ELF-1 (cell line): ENCODE measurements at places on chromosomes 4 and X.

DNA sequence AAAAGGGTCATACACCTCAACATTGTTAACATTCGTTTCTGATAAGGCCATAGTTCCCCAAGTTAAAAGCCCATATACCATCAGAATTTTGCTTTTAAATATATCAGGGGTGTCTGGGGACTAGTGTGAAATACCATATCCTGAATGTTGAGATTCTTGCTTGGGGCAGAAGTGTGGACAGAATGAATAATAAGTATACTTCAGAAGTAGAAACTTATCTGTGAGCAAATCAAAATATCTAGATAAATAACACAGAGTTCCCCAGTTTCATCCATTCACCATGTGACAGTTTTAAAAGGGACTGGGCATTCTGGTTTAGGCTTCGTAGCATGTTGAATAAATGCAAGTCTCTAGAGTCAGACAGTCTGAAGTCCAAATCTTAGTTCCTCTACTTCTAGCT, 110.5 kb downstream of the CHRNA9 start:
- no peak for DNase-seq

- DNase-seq: no peak
These were observed 331.4 kb downstream of the ARHGAP24 start for GRCh38 chr4:85806334-85806733.

DNA sequence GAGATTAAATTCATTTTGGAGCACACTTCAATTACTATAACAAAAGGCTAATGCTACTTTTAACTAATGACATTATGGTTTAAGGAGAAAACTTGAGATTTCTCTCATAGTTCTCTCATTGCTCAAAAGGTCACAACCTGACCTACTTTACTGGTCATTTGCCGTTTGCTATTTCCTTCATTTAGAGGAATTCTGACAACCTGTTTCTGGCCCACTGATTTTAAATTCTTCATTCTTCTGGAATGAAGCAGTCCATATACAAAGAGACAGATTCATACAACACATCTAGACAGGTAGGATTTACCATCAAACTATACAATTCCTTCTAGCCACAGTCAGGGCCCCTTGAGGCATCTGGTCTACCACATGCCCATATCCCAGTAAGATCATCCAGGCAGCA, 14.2 kb downstream of the RNF150 start:
- DNase-seq: no peak

- DNase-seq: no peak
These were observed 84.4 kb downstream of the SCFD2 start for GRCh38 chr4:53281438-53281837.

GRCh38 chrX:102694749-102695148, 17.5 kb upstream of the GPRASP2 start:
- DNase-seq: no peak

GRCh38 chrX:6012357-6012756, 216.3 kb downstream of the NLGN4X start:
- DNase-seq: no peak

GRCh38 chrX:5341902-5342301, 886.8 kb downstream of the NLGN4X start:
- DNase-seq: no peak

- no peak for DNase-seq
These were observed 937 bp upstream of the PPP1R3F start for GRCh38 chrX:49268702-49269009.

DNA sequence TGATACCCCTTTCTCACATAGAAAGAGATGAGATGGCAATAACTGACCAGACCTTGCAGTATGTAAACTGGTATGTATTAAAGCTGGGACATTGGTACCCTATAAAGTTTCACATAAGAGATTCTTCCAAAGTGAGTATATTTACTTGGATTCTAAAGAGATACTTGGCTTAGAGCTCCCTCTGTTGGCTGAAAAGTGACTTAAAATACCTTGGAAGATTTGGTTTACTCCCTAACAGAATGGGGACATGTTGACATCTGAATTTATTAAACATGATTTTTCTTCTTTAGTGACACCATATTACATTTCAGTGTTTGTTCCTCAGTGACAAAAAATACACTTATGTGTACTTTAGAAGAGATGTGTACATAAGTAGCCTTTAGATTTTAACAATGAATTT, 47.9 kb upstream of the RGN start:
- DNase-seq: no peak

GRCh38 chr4:137609718-137610430, 77.6 kb upstream of the PCDH18 start:
- no peak for DNase-seq

DNA sequence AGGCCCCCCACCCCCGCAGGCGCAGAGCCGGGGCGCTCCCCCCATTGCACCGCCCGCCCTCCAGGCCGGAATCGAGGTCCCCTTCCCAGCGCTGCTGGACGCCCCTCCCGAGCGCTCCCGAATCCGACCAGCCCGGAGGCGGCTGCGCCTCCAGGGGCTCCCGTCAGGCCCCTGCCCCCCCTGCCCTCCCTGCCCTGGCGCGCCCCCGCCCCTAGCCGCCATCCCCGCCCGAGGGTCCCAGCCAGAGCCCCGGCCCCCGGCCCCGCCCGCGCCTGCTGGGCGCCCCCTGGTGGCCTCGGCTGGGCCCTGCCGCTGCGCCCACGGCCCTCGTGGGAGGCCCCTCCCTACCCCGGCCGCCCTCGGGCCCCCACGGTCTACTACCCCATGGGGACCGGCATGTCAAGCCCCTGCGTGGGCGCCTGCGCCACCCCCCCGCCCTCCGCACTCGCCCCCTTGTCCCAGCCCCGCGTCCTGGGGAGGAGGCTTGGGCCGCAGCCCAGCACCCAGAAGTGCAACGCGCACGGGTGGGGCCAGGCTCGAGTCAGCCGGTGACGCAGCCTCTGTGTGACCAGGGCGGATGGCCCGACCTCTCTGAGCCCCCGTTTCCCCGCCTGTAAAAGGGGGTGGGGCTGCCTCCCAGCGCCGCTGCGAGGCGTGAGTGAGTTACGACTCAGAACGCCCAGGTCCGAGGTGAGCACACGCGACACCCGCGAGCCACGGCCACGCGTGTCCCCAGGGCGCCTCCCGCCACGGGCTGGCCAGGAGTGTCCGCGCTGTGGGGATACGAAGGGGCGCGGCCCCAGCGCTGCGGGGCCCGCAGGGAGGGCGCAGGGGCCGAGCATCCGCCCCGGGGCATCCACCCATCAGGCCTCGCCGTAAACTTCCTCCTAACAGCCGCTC, 104.9 kb downstream of the FAM53A start:
- peak; percentile 66 for DNase-seq

GRCh38 chr4:181741513-181741912, 501.7 kb upstream of the TENM3 start:
- no peak for DNase-seq

DNA sequence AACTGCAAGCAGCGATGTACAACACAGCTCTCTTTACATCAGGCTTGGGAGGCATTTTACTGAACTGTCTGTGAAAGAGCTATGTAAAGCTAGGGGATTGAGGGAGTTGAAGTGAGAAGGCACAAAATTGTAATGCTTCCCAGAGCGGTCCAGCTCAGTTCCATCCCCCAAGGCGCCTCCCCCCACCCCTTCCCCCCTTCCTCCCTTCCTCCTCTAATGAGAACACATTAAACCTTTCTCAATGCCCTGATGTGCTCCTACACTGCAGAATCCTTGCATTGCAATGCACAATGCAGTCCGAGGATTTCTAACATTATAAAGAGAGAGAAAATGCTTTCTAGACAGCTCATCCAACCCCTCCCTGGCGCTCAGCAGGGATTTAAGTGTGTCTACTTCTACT, 73.9 kb downstream of the CXXC4 start:
- DNase-seq: no peak
